ENCODE measurements at places on chromosomes 13 and 19. TPM values are rescaled to one million over a fixed set of nuclear protein-coding genes. Genes with fewer than 3 reads are reported as not detected.

The PLK5 gene
- not detected for total RNA-seq

The GGACT gene
- 6.4 TPM for total RNA-seq

The ACP7 gene
- not detected for total RNA-seq

The CCDC169 gene
- total RNA-seq: 1.6 TPM

The ATP4B gene
- total RNA-seq: 0.58 TPM

The FCAR gene
- not detected for total RNA-seq

The GJA3 gene
- total RNA-seq: 0.39 TPM

The C1QTNF9 gene
- not detected for total RNA-seq

The PSG4 gene
- total RNA-seq: not detected

The DNAJC15 gene
- total RNA-seq: 17.8 TPM

The ZNF738 gene
- total RNA-seq: 3.9 TPM

The DPF1 gene
- 1.0 TPM for total RNA-seq

The PROZ gene
- total RNA-seq: not detected

The KANK2 gene
- 86.8 TPM for total RNA-seq

The CRLF1 gene
- not detected for total RNA-seq

The CCNA1 gene
- total RNA-seq: 5.7 TPM

The GPR180 gene
- 9.9 TPM for total RNA-seq

The NCAN gene
- not detected for total RNA-seq

The FCER2 gene
- total RNA-seq: not detected

The RFPL4AL1 gene
- not detected for total RNA-seq

The CNMD gene
- total RNA-seq: not detected

The ZNF90 gene
- 0.87 TPM for total RNA-seq

The REEP6 gene
- 4.4 TPM for total RNA-seq

The IZUMO2 gene
- total RNA-seq: not detected

The ZGLP1 gene
- total RNA-seq: 1.3 TPM

The ATP7B gene
- 9.9 TPM for total RNA-seq

The PSG6 gene
- not detected for total RNA-seq

The CEACAM6 gene
- not detected for total RNA-seq

The HOMER3 gene
- 518 TPM for total RNA-seq

The RPL13A gene
- 1,767 TPM for total RNA-seq

Measured in glomerular endothelial cell (primary cell).